SK-N-DZ (cell line): ENCODE measurements at places on chromosomes 16 and 17.
A peak's percentile ranks its signal among the peaks of the same experiment; 100 is the strongest.

- peak; percentile 84 for DNase-seq
Observed at GRCh38 chr17:44655983-44656710, at the start of gene MEIOC. Gene MEIOC, plus strand, starts transcription at chr17:44656468. Its CDS starts 146 bp downstream, at chr17:44656614.

DNA sequence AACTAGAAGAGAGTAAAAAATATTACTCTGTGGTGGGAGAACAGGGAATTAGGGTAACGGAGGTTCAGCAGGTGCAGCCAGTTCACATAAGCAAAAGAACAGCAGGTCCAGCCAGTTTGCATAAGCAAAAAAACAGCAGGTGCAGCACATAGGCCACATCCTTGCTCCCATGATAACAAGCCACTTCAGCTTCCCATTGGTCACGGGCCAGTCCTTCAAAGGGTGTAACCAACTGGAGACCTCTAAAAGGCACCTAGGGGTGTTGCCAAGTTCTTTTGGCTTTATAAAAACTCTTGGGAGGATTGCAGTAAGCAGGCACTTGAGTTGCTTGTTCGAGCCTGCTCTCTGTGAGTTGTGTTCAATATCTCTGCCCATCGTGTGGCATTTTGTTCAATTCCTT lies 488.1 kb downstream of the XYLT1 start:
- DNase-seq = no peak

- DNase-seq = no peak
Observed at GRCh38 chr17:41013181-41013580, 4.3 kb upstream of the KRTAP3-1 start.

- DNase-seq = no peak
Observed at GRCh38 chr17:16974569-16975276, 2.8 kb upstream of the TNFRSF13B start.

DNA sequence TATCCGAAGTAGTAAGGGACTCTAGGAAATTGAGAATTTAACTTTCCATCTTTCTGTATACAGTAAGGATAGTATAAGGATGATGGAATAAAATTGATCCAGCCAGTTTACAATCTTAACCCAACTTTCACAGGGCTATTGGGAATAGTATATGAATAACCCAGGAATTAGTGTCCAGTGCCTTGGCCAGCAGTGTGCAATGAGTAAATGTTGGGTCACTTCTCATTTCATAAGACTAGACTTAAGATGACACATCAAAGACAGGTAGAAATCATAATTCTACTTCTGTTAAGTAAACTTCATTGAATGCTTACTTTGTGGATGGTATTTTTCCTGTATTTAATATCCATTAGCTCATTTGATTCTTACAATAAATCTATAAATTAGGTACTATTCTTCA lies 949.6 kb upstream of the GOT2 start:
- DNase-seq = no peak

DNA sequence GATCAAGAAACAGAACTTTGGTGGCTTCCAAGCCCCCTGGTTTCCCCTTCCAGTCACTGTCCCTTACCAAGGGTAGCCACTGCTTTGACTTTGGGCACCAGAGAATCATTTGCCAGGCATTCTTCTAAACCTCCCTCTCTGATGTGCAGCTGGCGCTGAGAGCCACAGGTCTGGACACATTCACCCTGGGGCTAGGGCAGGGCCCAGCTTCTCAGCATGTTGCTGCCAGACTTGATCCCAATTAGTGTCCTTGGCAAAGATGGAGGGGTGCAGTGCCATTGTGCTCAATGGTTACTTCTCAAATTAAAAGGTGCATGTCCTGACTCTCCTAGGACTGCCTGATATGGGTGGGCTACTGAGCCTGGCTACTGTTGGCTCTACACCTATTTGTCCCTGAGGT lies 7.6 kb upstream of the SLC47A2 start:
- no peak for DNase-seq

DNA sequence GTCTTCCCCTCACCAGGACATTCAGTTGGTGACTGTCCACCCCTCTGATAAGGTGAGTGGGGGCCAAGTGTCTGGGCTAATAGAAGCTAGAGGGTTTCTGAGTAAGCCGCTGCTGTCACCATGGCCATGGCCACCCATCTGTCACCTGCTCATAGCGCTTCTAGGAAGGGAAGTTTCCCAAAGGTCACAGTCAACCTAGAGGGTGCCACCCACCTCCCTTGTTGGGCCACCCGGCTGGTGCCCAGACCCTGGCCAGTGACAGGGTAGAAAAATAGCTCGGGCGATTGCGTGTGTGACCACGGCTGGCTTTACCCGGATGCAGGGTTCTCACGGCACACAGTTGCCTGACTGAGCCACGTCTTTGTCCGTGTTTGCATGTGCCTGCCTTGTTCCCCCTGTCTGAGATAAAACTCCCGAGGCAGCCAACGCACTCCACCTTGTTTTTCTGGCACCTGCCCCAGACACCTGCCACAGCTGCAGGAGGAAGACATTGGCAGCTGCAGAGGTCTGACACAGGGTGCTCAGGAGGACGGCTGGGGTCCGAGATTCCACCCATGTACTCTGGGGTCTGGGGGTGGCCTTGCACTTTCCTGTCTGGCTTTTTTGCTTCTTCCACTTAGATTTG lies 809 bp downstream of the PIRT start:
- no peak for DNase-seq

GRCh38 chr16:2822496-2822895 lies 5.5 kb downstream of the PRSS21 start:
- DNase-seq = no peak

GRCh38 chr17:28746611-28747050 lies 2.8 kb downstream of the TRAF4 start:
- peak; percentile 57 for DNase-seq

DNA sequence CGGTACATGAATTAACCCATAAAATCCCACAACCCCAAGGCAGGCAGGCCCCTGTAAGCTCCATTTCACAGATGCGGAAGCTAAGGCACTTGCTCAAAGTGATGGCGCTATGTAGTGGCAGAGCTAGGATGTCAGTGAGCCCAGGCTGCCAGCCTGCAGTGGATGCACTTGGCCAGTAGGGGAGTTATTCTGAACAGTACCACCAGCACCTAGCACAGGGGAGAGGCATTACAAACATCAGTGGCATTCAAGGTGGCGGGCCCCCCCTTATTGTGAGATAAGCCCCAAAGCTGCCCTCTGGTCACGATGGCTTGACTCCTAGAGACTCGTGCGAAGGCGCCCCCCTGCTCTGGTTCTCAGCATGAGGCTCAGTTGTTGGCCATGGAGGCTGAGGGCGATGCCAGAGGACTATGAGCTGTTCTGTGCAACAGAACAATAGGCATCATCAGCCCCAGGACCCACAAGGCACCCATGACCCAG lies 33.8 kb downstream of the GTF3C1 start:
- DNase-seq = peak; percentile 18

GRCh38 chr17:48514477-48514876 lies 16.3 kb downstream of the HOXB1 start:
- DNase-seq = no peak

DNA sequence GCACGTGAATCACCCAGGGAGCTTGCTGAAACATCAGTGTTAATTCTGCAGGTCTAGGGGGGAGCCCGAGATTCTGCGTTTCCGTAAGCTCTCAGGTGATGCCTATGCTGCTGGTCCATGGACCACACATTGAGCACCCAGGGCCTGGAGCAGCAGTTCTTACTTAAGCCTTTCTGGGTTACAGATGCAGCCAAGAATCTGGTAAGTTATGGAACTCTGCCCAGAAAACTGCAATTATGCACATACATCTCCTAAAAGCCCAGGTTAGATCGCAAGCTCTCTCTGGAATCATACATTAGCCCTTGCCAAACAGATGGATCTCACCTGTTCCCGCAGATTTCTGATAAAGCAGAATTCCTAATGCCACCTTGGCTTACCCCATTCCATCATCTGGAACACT lies 265.9 kb upstream of the SALL1 start:
- no peak for DNase-seq

GRCh38 chr17:57463103-57463885 lies 207.0 kb downstream of the MSI2 start:
- no peak for DNase-seq

DNA sequence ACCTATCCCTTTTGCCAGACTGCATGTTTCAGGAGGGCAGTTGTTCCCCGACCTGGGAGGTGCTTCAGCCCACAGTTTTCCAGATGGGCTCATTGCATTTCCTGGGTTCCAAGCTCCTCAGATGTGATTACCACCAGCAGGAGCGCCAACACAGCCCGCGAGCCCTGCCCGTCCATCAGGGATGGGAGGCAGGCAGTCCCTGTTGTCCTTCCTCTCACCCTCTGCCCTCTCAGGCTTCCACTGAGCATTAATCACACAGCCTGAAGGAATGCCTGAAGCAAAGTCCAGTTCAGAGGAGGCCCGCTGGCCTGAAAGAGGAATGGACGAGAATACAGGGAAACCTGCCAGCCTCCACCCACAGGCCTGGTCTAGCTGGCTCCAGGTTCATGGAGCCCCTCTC lies 256.3 kb upstream of the SDK2 start:
- no peak for DNase-seq

- no peak for DNase-seq
Observed at GRCh38 chr16:89122322-89122851, 28.7 kb downstream of the ACSF3 start.

- DNase-seq = no peak
Observed at GRCh38 chr16:55557186-55557585, 9.3 kb upstream of the CAPNS2 start.

DNA sequence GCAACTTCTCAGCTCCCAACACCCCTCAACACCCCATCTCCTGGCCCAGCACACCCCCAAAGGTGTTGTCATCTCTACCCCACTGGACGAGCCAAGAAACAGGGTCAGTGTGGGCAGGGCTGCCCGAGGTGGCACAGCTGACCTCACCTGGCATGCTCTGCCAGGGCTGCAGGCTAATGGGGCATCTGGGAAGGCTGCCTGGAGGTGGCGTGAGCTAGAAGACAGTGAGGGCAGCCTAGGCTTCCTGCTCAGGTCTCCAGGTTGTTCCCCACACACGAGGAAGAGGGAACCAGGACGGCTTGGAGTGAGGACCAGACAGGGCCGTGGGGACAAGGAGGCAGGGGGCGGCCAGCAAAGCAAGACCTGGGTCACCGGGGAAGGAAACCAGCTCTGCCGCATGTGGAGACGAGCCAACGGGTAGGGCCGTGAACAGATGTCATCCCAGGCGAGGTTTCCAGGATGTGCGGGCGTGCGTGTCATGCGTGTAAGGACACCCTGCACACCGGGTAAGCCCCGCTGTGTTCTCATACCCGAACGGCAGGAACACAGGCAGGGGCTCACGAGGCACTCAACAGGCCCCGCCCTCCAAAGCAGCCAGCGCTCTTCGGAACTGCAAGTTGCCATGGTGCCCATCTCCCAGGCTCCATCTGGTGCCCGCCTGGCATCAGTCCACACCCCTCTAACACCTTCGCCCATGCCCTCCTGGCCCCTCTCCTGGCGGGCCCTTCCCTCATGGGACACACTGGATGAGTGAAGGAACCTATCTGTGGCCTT lies 29.6 kb upstream of the PVALEF start:
- no peak for DNase-seq

GRCh38 chr17:45098869-45099616 lies 33.3 kb downstream of the PLCD3 start:
- DNase-seq = peak; percentile 83

DNA sequence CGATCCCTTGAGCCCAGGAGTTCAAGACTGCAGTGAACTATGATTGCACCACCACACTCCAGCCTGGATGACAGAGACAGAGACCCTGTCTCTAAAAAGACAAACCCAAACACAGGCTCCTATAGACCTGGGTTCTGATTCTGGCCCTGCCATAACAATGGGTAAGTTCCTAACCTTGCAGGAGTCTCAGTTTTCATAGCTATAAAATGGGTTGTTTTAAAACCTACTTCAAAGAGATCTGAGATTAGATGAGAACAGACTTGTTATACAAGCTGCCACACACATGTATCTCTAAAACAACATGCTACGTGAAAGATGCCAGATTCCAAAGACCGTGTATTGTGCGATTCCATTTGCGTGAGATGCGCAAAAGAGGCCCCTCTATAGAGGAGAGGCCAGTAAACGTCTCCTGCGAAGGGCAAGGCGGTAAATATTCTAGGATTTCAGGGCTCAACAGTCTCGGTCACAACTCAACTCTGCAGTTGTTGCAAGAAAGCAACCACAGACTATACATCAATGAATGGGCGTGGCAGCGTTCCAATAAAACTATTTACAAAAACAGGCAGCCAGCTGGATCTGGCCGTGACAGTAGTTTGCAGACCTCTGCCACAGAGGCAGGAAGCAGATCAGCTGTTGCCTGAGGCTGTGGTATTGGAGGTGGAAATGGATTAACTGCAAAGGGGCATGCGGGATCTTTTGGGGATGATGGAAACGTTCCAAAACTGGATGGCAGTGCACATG lies 5.9 kb downstream of the CORO7 start:
- DNase-seq = no peak

GRCh38 chr16:5386989-5387388 lies 289.4 kb upstream of the EEF2KMT start:
- DNase-seq = no peak

GRCh38 chr17:35807371-35808144 lies 1.7 kb upstream of the TAF15 start:
- no peak for DNase-seq

DNA sequence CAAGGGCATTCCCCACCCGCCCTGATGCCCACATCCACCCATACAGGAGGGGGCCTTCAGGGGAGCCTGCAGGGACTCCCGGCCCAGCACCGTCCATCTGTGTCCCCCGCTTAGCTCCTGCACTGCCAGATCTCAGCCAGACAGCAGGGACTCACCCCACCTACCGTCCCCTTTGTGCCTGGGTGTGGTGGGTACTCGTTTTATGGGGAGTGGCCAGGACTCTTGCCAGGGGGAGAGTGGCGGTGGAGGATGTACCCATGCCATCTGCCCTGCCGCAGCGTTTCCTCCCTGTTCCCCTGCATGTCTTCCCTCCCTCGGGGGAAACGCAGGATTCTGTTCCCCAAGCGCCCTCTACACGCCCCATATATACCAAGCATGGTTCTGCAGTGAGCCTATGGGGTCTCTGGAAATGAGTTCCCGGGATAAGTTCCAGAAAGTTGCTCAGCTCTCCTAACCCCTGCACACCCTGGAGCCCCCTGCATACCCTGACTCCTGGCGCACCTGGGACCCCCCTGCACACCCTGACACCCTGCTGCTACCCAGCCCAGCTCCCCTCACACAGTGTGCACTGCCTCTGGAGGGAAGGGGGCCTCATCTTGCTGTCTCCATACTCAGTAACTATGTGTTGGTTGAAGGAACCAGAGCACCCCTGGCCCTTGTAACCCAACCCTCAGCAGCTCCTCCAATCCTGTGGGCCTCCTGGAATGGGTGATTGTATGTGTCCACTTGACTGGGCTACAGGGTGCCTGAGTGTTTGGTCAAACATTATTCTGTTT lies 4.2 kb upstream of the MAFG start:
- DNase-seq = no peak

GRCh38 chr17:5282642-5283217 lies 646 bp downstream of the RABEP1 start:
- DNase-seq = no peak

- no peak for DNase-seq
Observed at GRCh38 chr16:4283939-4284338, 11.1 kb upstream of the TFAP4 start.

- DNase-seq = no peak
Observed at GRCh38 chr16:14011001-14011400, 60.1 kb upstream of the MRTFB start.

DNA sequence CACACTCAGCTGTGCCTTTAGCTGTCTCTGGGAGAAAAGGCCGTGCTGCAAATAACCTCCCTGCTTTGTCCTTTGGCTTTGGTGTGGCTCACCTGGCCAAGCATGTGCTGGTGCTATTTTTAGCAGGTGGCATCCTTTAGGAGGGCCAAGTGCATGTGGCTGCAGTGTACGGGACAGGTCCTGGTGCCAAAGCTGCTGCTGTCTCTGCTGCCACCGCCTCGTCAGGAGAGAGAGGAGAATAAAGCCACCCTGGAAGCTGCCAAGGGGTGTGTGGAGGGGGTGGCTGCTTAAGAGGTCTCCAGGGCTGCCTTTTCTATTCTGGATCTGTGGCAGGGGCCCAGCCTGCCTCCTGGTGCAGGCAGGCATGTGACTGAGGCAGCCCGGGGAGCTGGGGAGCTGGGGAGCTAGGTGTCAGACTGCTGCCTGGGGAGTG lies 6.2 kb downstream of the AKAP1 start:
- no peak for DNase-seq
